ENCODE measurements at places on chromosomes 1 and 21.
A peak's percentile ranks its signal among the peaks of the same experiment; 100 is the strongest.

- peak; percentile 1 for DNase-seq
Observed at GRCh38 chr1:100581096-100581705, 43.3 kb downstream of the GPR88 start.

DNA sequence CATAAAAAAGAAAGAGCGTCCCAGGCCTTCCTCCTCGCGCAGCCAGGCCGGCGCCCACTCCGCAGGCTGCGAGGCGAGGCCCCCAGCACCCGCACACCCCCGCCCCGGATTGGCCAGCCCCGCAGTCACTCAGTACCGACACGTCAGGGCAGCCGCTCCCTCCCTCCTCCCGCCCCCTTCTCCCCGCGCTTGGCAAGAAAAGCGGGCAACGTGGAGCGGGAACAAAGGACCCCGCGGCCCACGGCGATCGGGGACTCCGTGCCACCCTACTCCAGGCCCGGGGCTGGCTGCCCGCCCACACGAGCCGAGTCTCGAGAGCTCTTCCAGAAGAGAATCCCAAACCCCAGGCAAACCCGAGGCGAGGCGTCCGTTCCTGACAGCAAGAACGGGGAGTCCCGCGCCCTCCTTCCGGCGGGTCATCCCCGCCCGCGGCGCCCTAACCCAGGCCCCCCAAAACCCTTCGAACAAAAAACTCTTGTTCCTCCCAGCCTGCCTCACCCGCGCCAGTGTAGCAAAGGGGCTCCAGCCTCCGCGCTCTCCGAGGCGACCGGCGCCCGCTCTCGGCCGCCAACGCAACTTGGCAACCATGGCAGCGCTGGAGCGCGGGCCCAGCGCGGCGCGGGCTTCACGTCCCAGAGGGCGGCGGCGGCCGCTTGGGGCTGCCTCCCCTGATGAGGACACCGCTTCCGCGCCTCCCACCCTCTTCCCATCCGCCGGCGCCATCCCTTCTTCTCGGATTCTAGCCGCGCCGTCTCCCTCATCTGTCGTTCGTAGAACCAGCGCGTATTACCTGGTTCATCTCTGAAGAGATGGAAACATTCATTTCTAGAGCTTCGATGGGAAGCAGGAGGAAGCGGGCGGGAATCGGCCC is 645 bp downstream of the IVNS1ABP start:
- DNase-seq: peak; percentile 91

- no peak for DNase-seq
Observed at GRCh38 chr1:44507490-44508396, 102.7 kb downstream of the RNF220 start.

GRCh38 chr1:234610061-234610665 is at the start of gene IRF2BP2:
IRF2BP2 (minus strand) TSS chr1:234610178; CDS start chr1:234609494, 684 bp downstream.
- DNase-seq: peak; percentile 88

GRCh38 chr1:51927029-51927428 is 48.5 kb upstream of the NRDC start:
- DNase-seq: no peak

DNA sequence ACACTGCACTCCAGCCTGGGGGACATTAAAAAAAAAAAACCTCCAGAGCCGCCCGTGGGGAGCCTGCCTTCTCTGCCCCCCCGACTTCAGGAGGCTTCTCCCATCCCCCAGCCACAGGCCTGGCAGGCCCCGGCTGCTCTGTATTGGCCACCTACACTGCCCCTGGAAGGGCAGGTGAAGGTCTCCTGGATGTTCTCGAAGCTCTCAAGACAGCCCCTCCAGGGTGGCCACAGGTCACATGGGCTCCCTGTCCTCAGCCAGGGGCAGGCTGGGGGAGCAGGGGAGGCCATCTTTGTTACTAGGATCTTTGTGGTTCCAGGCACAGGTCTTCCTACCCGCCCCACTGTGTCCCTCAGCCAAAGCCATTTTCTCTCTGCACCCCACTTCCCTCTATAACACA is 32.8 kb downstream of the PADI6 start:
- no peak for DNase-seq
